AG09319 (cell line): ENCODE measurements at places on chromosomes 2 and 18.

GRCh38 chr2:136653861-136654260 is 111.5 kb upstream of the THSD7B start:
- DNase-seq: no peak

DNA sequence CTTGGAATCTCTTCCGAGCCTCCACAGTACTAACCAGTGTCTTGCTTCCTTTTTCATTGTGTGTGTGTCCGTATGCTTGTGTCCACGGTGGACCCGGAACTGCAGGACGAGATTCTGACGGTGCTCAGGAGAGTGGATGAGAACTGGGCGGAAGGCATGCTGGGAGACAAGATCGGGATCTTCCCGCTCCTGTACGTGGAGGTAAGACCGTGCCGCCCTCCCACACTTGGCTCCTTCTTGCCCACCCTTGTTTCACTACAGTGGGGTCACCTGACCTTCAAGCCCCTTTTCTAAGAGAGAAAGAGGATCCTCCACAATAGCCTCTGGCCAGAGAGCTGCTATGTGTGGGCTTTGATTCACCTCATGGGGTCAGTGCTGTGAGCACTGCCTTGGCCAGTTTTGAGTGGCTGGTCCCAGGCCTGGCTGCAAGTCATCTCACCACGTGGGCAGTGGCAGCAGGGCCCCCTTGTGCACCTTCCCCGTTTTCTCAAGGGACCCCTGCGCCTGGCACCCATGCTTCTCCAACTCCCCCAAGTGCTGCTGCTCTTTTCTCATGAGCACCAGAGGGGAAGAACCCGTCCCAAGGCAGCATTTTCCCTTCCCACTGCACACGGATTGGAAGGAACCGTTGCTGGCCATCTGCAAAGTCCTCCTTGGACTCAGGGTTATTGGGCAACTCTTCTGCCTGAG is 242.1 kb downstream of the SEPTIN10 start:
- DNase-seq: no peak

DNA sequence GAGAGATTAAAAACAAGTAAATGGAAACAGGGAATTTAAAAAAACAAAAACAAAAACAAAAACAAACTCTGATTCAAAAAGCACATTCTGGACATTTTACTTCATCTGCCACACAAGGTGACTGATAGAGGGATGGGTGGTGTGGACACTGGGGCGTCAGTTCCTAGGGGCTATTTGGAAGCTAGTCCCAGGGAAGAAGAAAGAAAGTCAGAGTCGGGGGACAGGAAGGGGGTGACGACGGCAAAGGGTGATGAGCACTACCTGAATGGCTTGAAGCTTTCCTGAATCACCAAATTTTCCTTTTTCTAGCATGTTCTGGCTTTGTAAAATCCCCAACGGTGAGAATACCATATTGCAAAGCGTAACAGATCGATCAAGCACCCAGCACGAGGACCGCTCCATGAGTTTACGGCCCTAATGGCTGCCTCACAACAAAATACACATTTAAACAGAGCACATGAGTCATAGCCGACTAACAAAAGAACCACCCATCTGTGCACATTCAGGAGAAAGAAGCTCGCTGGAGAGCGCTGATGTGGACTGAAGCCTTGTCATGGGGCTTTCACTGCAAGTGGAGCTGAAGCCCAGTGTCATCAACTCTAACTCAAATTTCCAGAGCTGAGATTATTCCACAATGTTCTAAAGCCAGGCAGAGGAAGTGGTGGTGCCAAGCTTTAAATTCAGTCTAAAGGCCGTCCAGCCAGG is 178.9 kb downstream of the LNPK start:
- no peak for DNase-seq

DNA sequence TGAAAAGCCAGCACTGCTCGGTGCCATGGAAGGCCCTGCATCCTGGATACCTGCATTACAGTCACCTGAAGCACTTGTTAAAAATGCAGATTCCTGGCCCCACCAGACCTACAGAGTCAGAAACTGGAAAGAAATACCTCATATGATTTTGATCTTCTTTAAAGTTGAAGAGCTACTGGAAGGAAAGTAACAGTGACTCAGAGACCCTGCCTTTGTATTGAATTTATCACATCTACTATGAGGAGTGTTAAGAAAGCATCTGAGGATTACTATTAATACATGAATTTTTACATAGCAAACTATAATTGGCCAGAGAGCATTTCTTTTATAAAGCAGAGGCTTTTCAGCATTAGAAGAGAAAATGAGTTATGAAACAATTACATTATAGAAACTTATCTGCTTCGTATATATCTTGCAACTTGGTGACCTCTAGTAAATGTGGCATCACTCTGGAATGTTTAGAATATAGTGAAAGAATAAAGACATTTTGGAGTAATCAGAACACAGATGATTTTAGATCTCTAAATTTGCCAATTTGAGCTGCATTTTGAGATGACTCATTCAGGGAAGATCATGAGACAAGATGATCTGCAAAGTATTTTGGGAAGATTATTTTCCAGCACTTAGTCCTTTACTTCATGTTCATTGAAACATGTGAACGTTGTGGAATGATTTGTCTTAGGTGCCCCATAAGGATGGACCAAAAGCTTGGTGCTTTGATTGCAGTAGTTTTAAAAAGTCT is 12.2 kb downstream of the PTPRM start:
- no peak for DNase-seq

GRCh38 chr2:127479866-127480743 is 46.2 kb downstream of the IWS1 start:
- no peak for DNase-seq

DNA sequence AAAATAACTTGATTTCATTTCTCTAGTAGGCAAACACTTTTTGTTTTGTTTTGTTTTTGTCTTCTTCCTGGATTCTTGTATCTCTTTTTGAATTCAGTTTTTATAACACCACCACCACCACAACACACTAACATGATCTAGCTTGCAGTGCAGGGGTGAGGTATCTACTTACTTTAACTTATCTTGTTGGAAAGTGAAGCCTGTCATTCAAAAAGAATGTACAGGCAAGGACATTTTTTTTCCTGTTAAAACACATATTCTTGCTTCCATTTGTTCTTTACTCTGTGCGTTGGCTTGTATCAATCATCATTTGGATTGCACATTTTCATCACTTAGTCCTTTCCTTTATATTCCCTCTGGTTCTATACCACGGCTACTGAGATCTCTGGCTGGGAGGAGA is 824.2 kb downstream of the PLCL1 start:
- no peak for DNase-seq

DNA sequence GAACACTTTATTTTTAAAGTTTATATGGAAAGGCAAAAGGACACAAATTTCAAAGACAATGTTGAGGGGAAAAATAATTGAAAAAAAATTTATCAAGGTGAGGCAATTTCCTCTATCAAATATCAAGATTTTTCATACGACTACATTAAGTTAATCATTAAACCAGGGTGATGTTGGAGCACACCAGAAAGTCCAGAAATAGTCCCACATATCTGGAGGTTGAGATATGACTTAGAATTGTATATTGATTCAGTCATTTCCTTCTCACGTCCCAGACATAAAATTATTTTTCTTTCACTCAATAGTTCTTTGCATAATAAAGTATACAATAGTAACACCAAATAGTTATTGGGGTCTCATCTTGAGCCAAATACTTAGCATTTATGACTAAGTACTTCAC is 605.1 kb downstream of the NUP35 start:
- DNase-seq: no peak

GRCh38 chr2:152243761-152244640 is 68.4 kb upstream of the STAM2 start:
- no peak for DNase-seq

DNA sequence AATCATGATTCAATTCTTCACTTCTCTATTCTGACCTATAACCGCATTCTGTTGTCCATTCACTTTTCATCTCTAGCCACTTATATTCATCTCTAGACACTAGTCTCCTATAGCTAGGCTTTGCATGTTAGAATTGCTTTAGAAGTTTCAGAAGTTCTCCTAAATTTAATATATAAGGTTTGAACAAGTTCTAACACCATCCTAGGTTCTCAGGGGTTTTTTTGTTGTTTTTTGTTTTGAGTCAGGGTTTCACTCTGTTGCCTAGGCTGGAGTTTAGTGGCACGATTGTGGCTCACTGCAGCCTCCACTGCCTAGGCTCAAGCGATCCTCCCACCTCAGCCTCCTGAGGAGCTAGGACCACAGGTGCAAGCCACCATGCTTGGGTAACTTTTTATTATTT is 19.9 kb downstream of the WDSUB1 start:
- DNase-seq: no peak

DNA sequence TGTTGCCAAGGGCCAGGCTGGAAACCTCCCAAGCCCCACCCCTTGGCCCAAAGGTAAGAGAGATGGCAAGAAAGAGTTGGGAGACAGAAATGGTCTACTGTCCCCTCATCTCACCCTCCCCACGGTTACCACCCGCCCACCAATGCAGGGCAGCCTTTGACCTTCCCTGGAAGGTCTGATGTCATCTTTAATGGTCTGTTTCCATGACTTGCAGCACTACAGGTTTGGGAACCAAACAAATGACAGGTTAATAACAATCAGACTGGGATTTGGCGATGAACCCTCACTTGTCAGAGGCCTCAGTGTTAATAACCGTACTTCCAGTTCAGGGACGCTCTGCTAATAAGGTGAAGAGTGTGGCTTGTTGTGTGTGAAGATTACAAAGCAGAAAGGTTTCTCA is 70.4 kb downstream of the MRO start:
- no peak for DNase-seq

GRCh38 chr2:188307850-188308283 is 16.2 kb downstream of the GULP1 start:
- no peak for DNase-seq

DNA sequence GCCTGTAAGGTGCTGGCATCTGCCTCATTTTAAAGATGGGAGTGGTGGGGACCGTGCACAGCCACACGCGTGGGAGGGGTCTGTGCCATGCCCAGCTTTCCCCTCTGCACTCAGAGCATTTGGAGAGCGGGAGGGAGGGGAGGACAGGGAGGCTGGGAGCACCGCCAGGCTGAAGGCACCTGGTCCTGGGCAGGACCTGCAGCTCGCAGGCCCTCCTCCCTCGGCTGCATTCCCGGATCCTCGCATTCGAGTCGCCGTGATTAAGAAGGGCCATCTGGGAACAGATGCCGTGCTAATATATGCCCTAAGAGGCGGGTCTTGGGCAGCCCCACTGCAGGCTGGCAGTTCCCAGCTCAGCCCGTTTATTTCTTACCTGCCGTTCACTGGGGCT is 84.0 kb downstream of the PTGR3 start:
- DNase-seq: no peak

- no peak for DNase-seq
These were observed 58.9 kb downstream of the BMP10 start for GRCh38 chr2:68812251-68812650.

- DNase-seq: no peak
These were observed 230.7 kb upstream of the CCDC68 start for GRCh38 chr18:55189972-55190371.

DNA sequence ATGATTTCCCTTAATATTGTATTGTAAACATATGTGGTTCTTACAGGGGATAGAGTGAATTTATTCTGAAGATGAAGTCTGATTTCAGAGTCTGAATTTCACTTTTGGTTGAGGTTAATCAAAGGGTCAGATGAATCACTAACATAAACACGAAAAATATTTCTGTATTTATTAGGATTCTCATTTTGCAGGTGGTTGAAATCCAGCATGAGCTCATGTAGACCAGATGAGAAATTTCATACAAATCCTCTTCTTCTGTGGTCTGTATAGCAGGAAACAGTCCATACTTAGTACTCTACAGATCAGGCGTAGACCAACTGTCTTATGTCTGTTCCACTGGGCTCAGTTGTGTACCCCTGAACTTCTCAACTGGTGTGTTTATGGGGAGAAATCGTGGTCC is 157.8 kb downstream of the BABAM2 start:
- no peak for DNase-seq

DNA sequence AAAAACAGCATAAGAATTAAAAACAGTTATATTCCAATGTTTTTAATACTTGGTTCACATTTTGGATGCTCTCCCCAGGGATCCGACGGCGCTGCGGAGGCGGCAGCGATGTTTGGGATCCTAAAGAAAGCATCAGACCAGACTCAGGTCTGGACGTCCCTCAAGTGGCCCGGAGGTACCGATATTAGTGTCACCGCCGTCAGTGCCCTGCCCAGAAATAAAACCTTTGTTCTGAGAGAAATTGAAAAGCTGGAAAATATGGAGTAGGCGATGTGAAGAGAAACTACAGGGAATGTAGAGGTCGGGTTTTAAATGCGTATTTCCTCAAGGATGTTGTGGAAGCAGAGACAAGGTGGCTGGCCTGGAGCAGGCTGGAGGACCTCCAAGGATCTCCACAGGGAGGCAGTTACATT is 683 bp upstream of the TBC1D8 start:
- no peak for DNase-seq

GRCh38 chr2:239555571-239555905 is 154.7 kb upstream of the HDAC4 start:
- DNase-seq: no peak

- no peak for DNase-seq
These were observed 304.5 kb downstream of the NDUFA10 start for GRCh38 chr2:239720361-239721360.

DNA sequence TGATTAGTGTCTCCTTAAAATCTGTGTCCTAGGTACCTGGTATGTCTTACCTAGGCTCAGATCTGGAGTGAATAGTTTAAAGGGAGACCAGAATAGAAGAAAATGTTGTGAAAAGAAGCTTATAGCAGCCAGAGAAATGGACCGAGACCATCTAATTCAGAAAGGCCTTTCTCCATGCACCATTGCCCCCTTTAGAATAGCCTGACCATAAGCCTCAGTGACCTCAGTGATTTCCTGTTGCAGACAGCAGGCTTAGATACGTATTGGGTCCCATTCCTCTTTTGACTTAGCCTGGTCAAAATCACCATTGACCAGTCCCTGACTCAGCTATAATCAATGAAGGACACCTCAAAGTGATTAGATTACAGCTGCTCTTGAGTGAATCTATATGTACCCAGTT is 690.7 kb upstream of the KLHL29 start:
- DNase-seq: no peak

GRCh38 chr2:86372133-86372532 is 34.7 kb upstream of the REEP1 start:
- DNase-seq: no peak
